RCC 7860 (cell line): ENCODE measurements at places on chromosomes 16 and 17.

DNA sequence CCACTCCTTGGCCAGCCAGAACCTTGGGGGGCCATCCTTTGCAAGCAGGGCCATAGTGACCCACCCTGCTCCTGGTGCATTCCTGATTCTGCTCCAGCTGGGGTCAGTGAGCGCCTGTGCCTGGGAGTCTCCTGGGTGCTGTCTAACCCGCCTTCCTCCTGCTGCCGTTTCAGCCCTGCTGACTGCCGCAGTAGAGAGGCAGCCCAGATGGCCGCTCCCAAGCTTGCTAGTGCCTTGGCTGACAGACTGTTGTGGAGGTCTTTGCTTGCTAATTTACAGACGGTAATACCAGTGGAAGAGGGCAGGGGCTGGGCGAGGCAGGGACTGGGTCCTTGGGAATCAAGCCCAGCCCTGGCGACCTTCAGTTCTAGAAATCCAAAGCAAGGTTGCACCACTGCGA lies 99.6 kb downstream of the SOCS1 start:
- no peak for DNase-seq

DNA sequence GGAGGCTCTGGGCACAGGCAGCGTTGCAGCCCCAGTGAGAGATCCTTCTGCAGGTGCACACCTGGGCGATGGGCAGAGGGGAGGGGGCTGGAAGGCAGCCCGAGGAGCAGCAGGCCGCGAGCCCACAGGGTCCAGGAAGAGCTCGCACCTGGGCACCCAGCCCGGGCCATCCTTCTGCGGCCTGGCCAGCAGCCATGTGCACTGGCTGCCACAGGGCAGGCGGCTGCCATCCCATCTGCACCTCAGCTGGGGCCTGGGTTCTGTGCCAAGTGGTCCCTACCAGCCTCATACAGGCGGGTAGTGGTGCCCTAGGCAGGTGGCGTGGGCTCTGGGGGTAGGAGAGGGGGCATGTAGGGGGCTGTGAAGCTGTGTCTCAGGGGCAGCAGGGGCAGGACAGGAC lies 197.2 kb downstream of the RBFOX3 start:
- no peak for DNase-seq

DNA sequence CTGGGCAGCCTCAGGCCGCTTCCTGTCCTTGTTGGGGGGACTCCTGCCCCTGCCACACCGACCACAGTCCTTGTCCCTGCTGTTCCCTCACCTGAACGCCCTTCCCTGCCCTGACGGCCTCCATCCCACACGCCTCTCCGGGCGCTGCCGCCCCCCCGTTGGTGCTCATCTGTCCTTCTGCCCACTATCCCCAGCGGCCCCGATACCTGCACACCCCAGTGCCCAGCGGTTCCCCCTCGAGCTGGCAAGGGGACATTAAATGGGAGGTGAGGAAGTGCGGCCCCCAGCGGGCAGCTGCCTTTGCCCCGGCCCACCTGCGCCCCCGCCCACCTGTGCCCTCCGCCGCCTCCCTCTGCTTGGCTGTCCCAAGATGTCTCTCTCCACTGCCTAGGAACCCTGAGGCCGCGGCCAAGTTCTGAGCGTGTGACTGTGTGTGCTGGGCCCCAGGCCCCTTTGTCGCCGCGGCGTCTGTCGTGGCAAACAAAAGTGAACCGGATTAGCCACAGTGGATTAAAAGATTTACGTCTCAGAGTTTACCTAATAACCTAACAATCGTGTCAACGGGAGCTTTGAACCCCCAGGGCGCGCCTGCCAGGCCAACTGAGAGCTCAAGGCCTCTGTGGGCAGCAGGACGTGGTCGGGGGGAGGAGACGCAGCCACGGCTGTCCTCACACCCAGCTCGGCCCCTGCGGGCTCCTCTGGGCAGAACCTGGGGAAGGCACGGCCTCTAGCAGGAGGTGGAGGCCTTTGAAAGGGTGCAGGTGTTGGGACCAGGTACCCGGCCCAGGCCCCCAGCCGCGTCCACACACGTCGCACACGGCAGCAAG lies 7.6 kb upstream of the AXIN1 start:
- DNase-seq: no peak

DNA sequence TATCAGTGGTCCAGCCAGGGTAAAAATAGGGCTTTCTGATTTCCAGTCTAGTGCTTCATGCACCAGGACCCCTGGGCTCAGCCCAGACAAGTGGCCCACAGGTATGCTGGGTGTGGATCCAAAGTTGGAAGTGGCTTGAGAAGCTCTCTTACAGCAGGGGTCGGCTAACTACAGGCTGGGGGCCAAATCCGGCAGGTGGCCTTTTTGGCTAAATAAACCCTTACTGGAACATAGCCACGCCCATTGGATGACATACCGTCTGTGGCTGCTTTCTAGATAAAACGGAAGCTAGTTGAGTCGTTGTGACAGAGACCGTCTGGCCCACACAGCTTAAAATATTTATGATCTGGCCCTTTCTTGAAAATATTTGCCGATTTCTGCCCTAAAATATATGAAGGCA lies 119.0 kb upstream of the CDC42EP4 start:
- DNase-seq: no peak

GRCh38 chr16:53281280-53281679 lies 153.0 kb upstream of the RBL2 start:
- DNase-seq: no peak

GRCh38 chr16:2090777-2091546 lies 43.2 kb downstream of the TSC2 start:
- no peak for DNase-seq

DNA sequence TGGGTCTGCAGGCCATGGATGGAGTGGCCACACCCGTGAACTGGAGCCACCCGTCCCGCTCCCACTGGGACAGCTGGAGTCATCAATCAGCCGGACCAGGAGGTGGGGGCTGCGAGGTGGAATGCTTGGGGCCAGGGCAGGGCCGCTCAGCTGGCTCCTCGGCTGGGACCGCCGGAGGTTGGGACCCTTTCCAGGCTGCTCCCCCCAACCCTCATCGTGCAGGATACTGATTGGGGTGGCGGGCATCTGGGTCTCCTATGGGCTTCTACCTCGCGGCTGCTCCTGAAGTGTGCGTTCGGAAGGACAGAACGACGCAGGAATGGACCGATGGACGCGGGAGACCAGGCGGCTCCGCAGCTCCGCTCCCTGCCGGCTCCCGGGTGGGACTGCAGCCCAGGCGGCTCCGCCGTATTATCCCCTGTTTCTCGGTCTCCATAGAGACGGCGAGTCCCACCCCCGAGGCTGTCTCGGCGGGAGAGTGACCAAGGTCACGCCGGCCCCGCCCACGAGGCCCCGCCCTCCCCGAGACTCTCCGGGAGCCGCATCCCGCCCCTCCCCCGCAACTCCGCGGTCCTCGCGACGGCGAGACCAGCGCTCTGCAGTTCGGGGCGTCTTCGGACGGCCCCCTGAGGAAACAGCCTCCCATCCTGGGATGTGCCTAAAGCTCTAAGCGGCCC lies at the start of gene TPPP3:
TSS of gene TPPP3 (minus strand) at position 388 of the 677 bp plus-strand sequence. CDS start 2,387 bp downstream, outside the sequence.
- DNase-seq: peak; percentile 26

- peak; percentile 4 for DNase-seq
Observed at GRCh38 chr17:81371910-81372760, 23.1 kb upstream of the BAHCC1 start.

GRCh38 chr17:47251421-47251940 lies 2.1 kb upstream of the ITGB3 start:
- no peak for DNase-seq

- DNase-seq: peak; percentile 80
Observed at GRCh38 chr16:89319886-89320781, 102.6 kb downstream of the ZNF778 start.

DNA sequence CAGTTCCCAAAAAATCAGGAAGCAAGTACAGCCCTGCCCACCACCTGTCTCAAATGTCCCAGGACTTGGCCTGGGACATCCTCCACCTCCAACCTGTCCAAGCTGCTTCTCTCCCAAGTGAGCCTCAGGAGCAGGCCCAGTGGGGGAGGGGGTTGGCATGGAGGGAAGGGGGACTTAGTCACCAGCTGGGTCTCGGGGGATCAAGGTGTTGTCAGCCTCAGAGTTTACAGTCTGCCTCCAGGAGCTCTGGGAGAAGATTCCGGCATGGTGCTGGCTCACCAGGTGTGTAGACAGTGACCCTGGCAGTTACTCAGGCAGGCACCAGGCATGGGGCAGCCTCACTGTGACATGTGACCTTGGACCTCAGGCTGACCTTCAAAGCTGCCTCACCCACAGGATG lies 19.7 kb downstream of the ZNF423 start:
- DNase-seq: no peak

GRCh38 chr17:68634345-68634876 lies 33.2 kb upstream of the FAM20A start:
- no peak for DNase-seq

GRCh38 chr16:84550096-84550495 lies 45.6 kb upstream of the MEAK7 start:
- no peak for DNase-seq

DNA sequence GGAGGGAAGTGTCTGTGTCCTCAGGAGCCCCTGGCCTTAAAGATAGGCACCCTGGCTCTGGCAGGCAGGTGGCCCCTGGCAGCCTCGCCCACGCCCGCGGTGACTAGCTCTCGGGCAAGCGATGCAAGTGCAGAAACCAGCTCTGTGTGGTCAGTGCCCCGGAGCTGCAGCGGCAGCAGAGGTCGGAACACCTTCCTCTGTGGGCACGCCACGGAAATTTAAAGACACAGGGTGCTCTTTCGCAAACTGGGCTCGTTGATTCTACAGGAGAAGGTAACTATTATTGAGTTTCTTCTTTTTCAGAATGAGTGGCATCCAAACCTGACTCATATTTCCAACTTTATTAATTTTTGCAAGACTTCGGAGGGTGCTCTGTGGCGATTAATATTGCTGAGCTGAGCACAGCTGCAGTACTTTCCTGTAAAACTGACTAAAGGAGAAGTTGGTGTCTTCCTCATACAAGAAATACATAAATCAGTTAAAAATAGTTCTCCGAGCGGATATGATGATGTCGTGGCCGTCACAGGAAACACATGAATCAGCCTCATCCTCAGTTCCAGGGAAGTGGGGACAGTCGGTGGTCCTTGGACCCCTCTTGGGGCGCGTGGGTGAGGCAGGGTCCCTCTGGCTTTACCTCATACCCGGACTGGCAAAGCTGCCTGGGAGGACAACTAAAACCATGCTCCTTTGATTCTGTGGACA lies 120.2 kb downstream of the METRNL start:
- no peak for DNase-seq
